ENCODE measurements at places on chromosomes 5 and 9.

DNA sequence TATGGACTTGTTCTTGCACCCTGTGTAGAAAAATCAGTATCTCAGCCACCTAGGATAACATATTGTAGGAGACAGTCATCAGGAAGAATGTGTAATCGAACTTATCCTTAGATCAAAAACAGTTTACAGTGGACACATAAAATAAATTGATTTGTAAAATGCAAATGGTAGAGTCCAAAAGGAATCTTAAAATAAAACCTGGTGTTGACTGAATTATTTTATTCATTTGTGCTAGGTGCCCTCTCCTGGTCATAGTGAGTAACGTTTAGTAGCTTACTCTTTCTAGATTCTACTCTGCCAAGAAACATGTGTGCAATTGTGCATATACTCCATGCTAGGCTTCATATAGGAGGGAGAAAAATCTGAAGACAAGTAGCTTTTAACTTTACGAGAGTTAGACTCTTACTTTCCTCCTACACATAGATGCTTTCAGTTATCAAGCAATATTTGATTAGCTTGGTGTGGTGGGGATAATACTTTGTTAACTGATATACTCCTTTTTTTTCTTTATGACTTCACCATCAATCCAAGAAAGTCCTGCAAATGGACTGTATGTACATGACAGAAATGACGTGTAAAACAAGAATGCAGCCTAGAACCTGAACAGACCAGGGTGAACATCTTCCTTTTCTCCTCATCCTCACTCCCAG, 23.7 kb upstream of the LOX start:
- peak; percentile 3 for DNase-seq

DNA sequence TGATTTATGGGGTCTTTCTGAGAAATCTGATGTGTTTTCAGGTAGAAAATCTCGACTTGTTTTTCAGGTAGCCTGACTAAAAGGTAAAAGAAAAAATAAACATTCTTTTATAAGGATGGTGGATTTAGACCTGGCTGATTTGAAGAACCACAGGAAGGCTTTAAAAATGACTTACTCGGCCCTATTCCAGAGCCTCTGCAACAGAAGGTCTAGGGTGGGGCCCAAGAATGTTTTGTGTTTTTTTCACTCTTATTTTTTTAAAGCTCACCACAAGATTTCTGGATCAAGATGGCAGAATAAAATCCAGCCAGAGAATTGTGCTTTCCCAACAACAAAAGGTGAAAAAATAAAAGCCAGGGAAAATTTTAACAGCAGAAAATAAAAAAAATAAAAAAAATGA, 59.1 kb downstream of the FNBP1 start:
- DNase-seq: no peak

DNA sequence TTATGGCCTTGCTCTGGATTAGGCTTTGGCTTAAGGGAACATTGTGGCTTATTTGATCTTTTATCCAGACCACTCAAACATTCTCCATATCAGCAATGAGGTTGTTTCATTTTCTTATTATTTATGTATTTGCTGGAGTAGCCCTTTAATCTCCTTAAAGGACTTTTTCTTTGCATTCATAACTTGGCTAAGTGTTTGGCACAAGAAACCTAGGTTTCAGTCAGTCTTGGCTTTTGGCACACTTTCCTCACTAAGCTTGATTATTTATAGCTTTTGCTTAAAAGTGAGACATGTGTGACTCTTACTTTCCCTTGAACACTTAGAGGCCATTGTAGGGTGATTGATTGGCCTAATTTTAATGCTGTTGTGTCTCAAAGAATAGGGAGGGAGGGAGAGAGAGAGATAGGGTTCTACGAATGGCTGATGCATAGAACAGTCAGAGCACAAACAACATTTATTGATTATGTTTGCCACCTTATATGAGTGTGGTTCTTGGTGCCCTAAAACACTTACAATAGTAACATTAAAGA, 2265.3 kb upstream of the C9orf72 start:
- no peak for DNase-seq

GRCh38 chr5:5291357-5291756, 131.1 kb upstream of the ICE1 start:
- no peak for DNase-seq

GRCh38 chr9:13267743-13268142, 11.7 kb downstream of the MPDZ start:
- DNase-seq: peak; percentile 32

DNA sequence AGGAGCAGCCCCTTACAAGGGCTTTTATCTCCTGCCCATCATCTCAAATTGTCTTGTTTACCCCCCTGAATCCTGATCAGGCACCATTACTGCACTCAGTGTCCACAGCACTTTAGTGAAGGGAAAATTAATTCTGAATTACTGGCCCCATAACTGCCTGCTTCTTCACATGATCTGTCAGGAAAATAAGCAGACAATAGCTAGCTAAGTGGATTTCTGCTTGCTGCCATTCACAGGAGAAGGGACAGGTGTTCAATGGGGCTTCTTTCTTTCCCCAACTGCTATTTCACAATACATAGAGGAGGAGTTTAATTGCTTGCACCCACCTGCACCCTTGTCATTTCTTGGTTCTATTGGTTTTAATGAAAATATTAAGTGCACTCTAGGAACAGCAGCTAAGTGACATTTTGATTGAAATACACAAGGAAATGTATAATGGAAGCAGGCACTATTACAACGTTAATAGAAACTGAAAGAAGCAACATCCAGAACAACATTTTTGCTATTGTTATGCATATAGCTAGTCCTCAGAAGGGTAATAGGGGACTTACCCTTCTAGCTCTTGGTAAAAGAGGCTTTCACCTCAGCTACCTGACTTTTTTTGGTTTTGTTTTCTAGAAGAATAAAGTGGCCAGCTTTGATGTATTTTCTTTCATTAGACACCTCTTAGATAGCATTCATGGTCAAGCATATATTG, 599.3 kb upstream of the TLE4 start:
- no peak for DNase-seq

- DNase-seq: peak; percentile 1
These were observed 839 bp downstream of the GABRG2 start for GRCh38 chr5:162068412-162068811.

DNA sequence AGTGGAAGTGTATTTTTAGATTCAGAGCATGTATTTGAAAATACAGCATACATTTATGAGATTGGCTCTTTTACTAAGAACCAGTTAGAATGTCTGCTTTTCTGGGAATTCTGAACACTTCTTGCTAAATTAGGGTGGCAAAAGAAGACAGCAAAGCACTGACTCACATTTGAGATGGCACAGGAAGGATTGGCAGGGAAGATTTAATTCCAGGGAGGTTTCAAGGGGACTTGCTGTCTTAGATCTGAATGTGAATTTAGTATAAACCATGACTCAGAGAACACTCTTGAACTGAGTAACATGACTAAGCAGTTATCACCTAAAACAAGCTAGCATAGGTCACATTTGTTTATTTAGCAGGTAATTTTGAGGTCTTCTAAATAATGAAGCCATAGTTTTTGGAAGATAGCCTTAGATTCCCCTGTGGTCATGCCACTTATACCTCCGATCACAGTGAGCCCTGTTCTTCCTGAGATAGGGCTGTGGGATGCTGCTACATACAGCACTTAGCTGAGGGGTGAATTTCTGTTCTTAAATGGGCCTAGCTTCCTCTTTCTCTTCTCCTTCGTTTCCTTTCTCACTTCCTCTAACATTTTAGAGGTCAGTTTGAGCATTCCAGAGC, 173.8 kb downstream of the PCSK1 start:
- DNase-seq: peak; percentile 10

DNA sequence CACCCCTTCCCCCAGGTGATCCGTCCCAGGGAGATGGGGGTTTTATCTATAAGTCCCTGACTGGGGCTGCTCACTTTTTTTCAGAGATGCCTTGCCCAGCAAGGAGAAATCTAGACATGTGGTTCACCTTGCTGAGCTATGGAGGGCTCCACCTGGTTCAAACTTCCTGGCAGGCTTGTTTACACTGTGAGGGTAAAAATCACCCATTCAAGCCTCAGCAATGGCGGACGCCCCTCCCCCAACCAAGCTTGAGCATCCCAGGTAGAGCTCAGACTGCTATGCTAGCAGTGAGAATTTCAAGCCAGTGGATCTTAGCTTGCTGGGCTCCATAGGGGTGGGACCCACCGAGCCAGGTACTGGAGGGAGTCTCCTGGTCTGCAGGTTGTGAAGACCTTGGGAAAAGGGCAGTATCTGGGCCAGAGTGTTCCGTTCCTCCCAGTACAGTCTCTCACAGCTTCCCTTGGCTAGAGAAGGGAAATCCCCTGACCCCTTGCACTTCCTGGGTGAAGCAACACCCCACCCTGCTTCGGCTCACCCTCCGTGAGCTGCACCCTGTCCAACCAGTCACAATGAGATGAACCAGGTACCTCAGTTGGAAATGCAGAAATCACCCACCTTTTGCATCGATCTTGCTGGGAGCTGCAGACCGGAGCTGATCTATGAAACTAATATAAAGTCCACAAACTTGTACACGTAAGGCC, 231.7 kb downstream of the CTNND2 start:
- DNase-seq: no peak

DNA sequence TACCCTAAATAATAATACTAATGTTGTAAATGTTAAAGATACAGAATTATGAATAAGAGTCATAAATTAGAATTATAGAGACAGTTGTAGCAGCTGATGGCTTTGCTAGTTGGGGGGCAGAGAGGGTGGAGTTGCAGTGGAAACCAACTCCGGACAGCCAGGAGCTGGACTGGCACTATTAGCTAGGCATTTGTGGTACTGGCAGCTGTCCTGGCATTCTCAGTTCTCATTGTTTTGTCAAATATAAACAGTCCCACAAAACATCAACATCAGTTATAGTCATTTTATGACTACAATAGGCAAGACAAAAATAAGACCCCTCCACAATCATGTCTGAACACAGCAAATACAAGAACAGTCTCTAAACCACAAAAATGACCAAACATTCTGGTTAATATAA, 2.8 kb upstream of the FBXL17 start:
- DNase-seq: no peak

- no peak for DNase-seq
These were observed 29.3 kb upstream of the PDE8B start for GRCh38 chr5:77181173-77181572.

DNA sequence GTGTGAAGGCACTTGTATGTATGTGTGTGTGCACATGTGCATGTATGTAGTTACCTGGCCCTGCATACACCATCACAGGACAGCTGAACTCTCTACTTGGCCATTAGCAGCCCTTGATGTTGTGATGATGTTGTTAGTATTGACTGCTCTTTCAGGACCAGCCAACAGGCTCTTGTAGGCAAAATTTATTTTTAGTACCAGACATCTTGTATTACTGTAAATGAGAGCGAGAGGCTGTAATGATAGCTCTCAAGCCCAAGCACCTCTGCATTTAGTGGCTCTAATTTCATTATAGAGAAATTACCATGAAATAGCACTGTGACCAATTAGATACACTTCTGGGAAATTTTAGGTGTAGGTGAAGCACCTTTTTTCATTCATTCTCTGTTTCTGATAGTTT, 158.0 kb downstream of the SMARCA2 start:
- DNase-seq: no peak

Data from COLO829 (cell line).